ENCODE measurements at places on chromosomes 16 and 17. TPM values are rescaled to one million over a fixed set of nuclear protein-coding genes. Genes with fewer than 3 reads are reported as not detected.

GRCh38 chr16:72517154-72517553 lies 345.2 kb upstream of the PMFBP1 start:
- DNase-seq = no peak

- no peak for DNase-seq
These were observed 40.1 kb downstream of the HIC1 start for GRCh38 chr17:2094891-2095535.

GRCh38 chr17:76561332-76561731 lies 21.5 kb downstream of the PRCD start:
- no peak for DNase-seq

- no peak for DNase-seq
These were observed 9.8 kb upstream of the RNF157 start for GRCh38 chr17:76250141-76250540.

GRCh38 chr16:48565752-48566151 lies 44.2 kb downstream of the N4BP1 start:
- no peak for DNase-seq

GRCh38 chr16:85134789-85135142 lies 22.5 kb upstream of the CIBAR2 start:
- DNase-seq = no peak

- DNase-seq = no peak
These were observed 22.3 kb upstream of the BRD7 start for GRCh38 chr16:50390914-50391716.

DNA sequence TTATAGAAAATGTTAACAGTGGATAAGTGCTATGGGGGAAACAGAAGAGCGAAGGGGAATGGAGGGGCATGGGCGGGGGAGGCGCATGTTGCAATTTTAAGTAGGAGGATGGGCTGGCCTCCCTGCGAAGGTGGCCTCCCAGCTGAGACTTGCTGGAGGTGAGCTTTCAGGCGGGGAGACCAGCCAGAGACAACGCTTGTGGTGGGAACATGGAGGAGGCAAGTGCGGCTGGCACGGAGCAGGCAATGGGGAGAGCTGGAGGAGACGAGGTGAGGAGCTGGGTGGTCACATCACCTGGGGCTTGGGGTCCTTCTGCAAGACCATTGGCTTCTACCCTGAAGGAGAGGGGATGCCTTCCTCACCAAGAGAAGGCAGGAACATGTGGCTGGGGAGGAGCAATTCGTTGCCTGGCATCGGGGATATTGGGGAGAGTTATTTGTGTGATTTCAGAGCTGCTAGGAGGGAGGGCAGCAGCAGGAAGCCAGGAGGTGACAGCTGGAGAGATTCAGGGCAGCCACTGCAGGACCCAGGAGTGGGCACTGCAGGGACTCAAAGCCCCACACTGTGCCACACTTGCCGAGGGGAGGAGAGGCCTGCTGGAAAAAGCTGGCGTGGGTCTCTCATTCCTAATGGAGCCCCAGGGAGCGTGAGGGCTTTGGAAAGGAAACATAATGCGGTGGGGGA lies 34.4 kb downstream of the PMFBP1 start:
- no peak for DNase-seq

DNA sequence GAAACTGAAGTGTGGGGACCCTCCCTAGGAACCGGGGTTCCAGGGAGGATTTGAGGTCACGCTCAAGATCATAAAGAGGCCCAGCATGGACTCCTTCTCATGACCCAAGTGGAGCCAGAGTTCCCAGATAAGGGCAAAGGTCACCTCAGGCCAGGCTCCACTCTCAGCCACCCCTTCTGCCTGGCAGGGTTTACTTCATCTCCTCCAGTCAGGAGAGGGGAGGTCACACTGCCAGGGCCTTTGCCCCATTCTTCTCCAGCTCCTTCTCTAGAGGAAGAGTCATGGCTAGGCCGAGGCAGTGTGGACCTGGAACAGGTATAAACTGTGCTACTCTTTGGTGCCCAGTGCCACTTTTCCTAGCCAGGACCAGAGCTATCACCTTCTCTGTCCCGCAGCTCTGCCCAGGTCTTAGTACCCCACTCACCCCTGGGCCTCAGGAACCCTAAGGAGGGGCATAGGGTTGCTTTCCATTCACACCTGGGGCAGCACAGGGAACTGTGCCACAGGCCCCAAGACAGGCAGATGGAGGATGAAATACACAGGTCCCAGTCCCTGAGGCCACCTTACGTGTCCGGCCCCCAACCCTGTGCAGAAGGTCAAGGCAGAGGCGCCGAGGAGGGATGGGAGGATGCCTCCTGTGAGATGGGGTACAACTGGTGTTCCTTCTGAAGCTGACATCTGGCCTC lies 879 bp upstream of the ACSF2 start:
- no peak for DNase-seq

DNA sequence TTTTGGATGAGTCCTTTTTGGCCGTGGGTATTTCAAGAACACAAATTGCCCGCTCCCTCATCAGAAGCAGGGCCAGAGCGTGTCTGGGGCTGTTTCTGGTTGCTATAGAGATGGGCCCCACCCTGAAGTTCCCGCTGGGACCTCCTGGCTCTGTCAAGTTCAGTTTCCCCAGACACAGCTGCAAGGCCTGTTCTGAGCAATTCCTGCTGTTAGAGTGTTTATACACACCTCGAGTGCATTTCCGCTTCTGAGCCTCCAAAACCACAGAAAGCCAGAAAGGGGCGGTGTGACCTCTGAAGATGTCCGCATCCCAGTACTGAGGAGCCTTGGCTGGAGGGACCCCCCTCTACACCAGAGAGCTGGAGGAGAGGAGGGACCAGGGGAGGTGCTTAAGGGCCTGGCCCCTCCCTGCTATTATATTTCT lies 9.3 kb upstream of the WBP2 start:
- peak; percentile 90 for DNase-seq

DNA sequence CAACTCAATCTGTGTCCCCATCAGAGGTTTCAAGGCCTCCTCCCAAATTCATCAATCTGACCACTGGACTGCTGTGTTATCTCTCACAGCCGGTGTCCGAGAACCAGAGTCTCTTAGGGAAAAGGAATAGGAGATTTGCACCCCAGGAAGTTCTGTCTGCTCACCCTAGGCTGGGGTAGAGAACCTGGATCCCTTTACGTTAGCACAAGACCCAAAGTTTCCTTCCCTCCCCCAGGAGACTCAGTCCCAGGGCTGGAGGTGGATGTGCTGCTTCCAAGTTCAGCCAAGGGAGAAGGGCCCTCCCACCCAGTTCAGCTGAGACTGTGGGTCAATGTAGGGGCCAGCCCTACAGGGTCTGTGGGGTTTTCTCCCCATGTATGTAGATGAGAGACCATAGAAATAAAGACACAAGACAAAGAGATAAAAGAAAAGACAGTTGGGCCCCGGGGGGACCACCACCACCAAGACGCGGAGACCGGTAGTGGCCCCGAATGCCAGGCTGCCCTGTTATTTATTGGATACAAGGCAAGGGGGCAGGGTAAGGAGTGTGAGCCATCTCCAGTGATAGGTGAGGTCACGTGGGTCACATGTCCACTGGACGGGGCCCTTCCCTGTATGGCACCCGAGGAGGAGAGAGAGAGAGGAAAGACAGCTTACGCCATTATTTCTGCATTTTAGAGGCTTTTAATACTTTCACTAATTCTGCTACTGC lies 22.7 kb upstream of the OR1F1 start:
- no peak for DNase-seq

DNA sequence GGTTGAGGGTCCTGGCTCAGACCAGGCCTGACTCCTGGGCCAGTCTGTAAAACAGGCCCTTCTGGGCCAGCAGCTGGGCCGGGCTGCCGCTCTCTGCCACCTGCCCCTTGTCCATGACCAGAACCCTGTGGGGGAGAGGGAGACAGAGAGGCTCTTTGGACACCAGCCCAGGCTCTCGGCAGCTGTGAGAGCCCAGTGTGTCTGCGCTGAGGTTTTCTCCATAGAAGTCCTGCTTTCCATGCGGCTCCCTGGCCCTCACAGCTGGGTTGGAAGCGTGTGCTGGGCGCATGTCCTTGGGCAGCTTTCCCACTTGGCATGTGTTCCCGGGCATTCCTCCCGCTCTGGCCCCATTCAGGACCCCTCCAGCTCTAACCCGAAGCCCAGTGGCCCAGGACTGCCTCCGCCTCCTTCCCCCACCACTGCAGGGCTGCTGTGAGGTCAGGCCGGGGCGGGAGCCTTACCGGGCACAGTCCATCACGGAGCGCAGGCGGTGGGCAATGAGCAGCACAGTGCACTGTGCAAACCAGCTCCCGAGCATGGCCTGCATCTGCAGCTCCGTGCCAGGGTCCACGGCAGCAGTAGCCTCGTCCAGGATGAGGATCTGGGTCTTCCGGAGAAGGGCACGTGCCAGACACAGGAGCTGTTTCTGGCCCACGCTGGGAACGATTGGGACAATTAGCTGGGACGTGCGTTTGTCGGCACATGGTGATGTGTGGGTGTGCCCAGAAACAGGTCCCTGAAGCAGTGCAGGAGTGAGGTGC lies 73.0 kb downstream of the ABCC6 start:
- DNase-seq = no peak

DNA sequence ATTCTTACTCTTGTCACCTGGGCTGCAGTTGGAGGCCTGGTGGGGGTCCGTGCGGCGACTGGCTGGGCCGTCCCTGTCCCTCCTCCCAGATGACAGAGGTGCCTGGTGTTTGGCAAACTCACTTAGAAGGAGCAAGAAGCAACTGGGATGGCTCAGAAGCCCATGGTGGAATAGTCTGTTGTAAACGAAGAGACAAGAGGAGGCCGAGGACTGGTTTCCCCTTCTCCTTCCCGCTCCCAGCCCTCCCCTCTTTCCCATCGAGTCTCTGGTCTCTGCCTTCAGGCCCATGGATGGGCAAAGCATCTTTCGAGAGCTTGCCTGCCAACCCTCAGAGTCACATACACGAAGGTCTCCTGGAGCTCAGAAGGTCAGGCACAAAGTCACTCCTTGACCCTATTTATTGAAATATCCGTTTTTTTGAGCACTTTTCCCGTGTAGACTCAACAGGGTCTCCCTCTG lies 364.4 kb downstream of the SEC14L1 start:
- no peak for DNase-seq

DNA sequence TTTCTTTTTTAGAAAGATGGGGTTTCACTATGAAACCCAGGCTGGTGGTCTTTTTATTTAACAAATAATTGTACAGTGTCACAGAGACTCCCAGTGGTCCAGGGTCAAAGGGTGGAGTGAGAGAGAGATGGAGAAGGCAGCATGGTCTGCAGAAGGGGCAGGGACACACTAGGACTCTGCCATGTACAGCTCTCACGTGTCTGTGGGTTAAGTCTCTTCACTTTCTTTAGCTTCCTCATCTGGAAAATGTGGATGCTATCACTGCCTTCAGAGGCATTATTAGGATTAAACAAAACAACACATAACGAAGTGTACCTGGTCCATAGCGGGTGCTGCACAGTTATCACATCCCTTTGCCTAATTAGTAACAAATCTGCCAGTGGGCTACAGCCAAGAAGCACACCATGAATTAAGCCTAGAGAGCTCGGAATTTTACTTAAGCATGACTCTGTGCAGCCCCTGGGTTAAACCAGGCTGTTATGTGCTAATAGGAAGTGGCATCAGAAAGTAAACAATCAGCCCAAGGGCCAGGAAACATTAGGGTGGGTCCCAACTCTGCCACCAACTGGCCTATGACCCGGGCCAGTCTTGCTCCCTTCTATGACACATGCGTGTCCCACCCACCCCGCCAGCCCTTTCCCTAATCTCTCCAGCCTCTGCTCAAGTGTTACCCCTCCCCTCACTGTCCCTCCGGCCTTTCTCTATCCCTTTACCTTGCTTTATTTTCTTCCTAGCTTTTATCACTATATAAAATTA lies 13.9 kb downstream of the TOP3A start:
- DNase-seq = no peak

DNA sequence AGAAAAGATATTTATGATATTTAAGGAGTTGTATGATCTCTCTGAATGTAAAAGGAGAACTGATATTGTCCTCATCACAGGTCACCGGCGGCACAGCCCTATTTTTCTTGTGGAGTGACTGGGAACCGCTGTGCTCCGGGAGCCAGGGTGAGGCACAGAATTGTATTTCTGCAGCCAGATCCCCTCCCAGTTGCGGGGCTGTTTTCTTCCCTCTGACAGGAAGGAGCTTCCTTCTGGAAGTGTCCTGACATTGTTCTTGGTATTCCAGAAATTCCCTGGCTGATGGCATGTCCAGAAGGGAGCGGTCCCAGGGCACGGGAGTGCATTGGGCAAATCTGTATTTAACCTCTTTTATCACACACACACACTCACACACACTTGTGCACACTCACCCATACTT lies 268.6 kb upstream of the FOXF1 start:
- peak; percentile 22 for DNase-seq

DNA sequence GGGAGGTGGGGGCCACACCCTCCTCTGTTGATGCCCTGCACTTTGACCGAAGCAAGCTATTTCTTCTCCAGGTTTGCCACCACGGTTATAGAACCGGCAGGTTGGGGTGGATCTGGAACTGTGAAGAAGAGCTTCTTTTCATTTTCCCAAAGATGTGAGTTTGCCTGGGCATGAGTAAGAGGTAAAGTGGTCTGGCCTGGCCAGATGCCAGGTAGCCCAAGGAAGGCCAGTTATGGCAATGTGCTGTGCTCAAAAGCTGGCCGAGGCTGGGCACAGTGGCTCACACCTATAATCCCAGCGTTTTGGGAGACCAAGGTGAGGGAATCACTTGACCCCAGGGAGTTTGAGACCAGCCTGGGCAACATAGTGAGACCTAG lies 18.7 kb downstream of the ATP6V0D1 start:
- no peak for DNase-seq

DNA sequence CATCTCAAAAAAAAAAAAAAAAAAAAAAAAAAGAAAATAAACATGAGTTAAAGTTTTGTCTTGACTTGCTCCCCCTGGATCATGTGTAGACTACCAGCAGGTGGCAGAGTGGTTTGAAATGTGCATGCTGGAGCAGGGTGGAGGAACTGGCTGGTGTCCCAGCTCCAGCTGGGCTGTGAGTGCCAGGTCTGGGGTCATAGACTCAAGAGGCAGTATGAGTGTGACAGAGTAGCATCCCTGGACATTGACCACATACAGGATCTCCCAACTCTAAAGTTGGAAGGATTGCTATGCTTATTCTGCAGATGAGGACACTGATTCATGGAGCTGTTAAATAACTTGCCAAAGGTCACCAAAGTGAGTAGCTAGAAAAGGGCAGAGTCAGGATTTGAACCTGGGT lies 198.0 kb upstream of the MPHOSPH6 start:
- no peak for DNase-seq

DNA sequence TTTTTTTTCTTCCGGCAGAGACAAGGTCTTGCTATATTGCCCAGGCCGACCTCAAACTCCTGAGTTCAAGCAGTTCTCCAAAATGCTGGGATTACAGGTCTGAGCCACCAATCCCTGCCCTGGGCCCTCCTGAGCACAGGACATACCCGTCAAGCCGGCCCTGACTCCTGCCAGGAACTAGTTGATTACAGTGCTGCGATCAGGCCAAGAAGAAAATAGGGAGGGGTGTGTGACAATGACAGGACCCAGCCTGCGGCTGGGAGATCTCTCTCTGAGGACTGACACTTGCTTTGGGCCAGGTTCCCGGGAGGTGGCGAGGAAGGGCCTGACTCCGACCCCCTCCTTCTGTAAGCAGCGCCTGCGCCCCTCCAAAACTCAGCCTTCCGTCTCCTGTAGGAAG lies 276.6 kb downstream of the MRTFB start:
- no peak for DNase-seq

CCL8 gene
- not detected for total RNA-seq

HASPIN gene
- total RNA-seq = 25.3 TPM

CCL3 gene
- total RNA-seq = 414 TPM

CASKIN1 gene
- 2.2 TPM for total RNA-seq

CNTNAP1 gene
- total RNA-seq = 3.0 TPM

SPN gene
- 157 TPM for total RNA-seq

ADAMTS18 gene
- total RNA-seq = not detected

SNX20 gene
- 34.9 TPM for total RNA-seq

IL21R gene
- total RNA-seq = 94.9 TPM

CTRB1 gene
- total RNA-seq = not detected

CD300E gene
- not detected for total RNA-seq

CCT6B gene
- total RNA-seq = 1.3 TPM

CLEC3A gene
- not detected for total RNA-seq

CHST4 gene
- total RNA-seq = not detected

All from activated CD4-positive, alpha-beta T cell treated with anti-CD3 and anti-CD28 coated beads, Interleukin-2, amount 10 ng/mL, durations not matched to agents 24 days and 14 days (primary cell).